ENCODE measurements at places on chromosomes 6 and 20. TPM values are rescaled to one million over a fixed set of nuclear protein-coding genes. Genes with fewer than 3 reads are reported as not detected.

DNA sequence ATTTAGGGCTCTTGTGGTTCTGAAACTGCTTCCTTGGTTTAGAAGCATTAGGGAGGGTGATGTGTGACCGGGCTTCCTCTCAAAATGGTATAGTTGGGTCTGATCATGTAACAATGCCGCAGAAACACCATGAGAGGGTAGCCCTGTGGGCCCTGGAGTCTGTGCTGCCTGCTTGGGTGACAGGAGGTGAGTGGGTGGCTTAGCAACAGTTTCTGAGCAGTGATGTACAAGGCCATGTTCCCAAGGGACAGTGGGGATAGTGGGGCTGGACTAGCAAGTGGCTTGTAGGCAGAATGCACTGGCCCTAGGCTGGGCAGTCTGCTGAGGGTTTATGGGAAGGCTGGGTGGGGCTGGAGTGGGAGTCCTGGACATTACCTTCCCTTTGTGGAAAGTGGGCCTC lies 106.9 kb upstream of the MYL9 start:
- no peaks in the 10 kb centered on the region for H3K36me3 ChIP-seq
- H3K4me1 ChIP-seq = peaks cover 8% of the 10 kb centered on the region

GRCh38 chr6:130218134-130218533 lies 4.6 kb downstream of the SAMD3 start:
- no peak overlapping the region for H3K4me3 ChIP-seq
- DNase-seq = no peak
- no peaks in the 10 kb centered on the region for H3K36me3 ChIP-seq

- H3K27ac ChIP-seq = peak overlapping the region; percentile 56
- no peaks in the 10 kb centered on the region for H3K36me3 ChIP-seq
- peaks cover 31% of the 10 kb centered on the region for H3K4me1 ChIP-seq
- no peak overlapping the region for H3K4me3 ChIP-seq
- H3K27me3 ChIP-seq = no peaks in the 10 kb centered on the region
These were observed 6.9 kb upstream of the RPS6KA2 start for GRCh38 chr6:166633732-166634535.

- no peak overlapping the region for H3K27ac ChIP-seq
- no peaks in the 10 kb centered on the region for H3K4me1 ChIP-seq
- H3K27me3 ChIP-seq = peaks cover 61% of the 10 kb centered on the region
- H3K36me3 ChIP-seq = no peaks in the 10 kb centered on the region
- DNase-seq = no peak
- H3K4me3 ChIP-seq = no peak overlapping the region
These were observed 20.8 kb upstream of the CHRNA4 start for GRCh38 chr20:63381781-63382431.

GRCh38 chr6:20906945-20907344 lies 372.7 kb downstream of the CDKAL1 start:
- no peak for DNase-seq
- H3K27ac ChIP-seq = no peak overlapping the region
- H3K4me3 ChIP-seq = no peak overlapping the region
- H3K4me1 ChIP-seq = no peaks in the 10 kb centered on the region
- no peaks in the 10 kb centered on the region for H3K36me3 ChIP-seq

DNA sequence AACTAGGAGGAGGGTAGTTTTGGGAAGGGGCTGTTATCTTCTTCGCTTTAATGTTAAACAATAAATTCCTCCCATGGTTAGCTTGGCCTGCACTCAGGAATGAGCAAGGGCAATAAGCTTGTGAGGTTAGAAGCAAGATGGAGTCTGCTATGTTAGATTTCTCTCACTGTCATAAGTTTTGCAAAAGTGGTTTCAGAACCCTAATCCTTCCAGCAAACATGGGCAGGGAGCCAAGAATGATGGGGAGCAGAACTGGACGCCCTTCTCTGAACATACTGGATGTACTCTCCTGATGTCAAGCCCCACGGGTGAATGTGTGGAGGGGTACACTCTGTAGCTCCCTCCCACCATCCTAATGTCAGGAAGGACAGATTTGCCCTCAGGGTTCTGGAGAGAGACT lies 22.3 kb downstream of the C6orf163 start:
- no peak overlapping the region for H3K4me3 ChIP-seq
- H3K27me3 ChIP-seq = no peaks in the 10 kb centered on the region
- no peaks in the 10 kb centered on the region for H3K36me3 ChIP-seq
- no peak overlapping the region for H3K27ac ChIP-seq
- H3K4me1 ChIP-seq = no peaks in the 10 kb centered on the region

DNA sequence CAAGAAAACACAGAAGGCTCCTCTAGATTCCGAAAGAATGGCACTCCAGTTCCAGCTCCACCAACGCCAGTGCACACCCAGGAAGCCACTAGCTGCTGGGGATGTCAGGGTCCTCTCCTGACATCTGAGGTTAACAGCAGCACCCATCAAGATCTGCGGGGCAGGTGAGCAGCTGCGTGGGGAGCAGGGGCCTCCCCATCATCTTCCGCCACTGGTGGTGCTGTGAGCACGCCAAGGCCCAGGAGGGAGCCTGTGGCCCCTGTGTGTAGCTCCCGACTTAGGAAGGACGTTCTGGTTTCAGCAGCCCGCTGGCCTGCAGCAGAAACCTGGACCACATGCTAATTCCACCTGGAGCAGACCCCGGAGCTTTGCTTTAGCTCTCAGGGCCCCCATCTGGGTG lies 386.2 kb downstream of the TAF4 start:
- DNase-seq = no peak
- H3K27ac ChIP-seq = no peak overlapping the region
- H3K4me1 ChIP-seq = no peaks in the 10 kb centered on the region
- no peaks in the 10 kb centered on the region for H3K36me3 ChIP-seq
- peaks cover 3% of the 10 kb centered on the region for H3K27me3 ChIP-seq

DNA sequence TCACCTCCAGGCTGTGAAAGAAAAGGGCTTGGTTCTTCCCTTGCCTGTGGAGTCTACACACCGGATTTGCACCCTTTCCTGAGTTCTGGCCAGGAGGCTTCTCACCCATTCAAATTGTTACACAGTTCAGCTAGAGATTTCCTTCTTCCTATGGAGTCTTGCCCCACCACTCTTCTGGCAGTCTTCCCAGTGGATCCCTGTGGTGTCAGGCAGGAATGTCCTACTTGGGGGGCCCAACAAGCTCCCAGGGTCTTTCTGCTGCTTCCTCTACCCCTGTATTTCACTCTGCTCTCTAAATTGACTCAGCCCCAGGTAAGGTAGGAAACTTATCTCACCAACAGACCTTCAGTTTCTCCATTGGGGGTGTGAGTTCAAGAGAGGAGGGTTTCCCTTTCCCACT lies 14.0 kb upstream of the CST9L start:
- no peak overlapping the region for H3K27ac ChIP-seq
- no peak overlapping the region for H3K4me3 ChIP-seq
- DNase-seq = no peak
- no peaks in the 10 kb centered on the region for H3K36me3 ChIP-seq
- H3K4me1 ChIP-seq = no peaks in the 10 kb centered on the region
- no peaks in the 10 kb centered on the region for H3K27me3 ChIP-seq

- no peaks in the 10 kb centered on the region for H3K36me3 ChIP-seq
- no peaks in the 10 kb centered on the region for H3K4me1 ChIP-seq
- no peak overlapping the region for H3K27ac ChIP-seq
- H3K4me3 ChIP-seq = no peak overlapping the region
These were observed 66.5 kb downstream of the ILRUN start for GRCh38 chr6:34630040-34630439.

DNA sequence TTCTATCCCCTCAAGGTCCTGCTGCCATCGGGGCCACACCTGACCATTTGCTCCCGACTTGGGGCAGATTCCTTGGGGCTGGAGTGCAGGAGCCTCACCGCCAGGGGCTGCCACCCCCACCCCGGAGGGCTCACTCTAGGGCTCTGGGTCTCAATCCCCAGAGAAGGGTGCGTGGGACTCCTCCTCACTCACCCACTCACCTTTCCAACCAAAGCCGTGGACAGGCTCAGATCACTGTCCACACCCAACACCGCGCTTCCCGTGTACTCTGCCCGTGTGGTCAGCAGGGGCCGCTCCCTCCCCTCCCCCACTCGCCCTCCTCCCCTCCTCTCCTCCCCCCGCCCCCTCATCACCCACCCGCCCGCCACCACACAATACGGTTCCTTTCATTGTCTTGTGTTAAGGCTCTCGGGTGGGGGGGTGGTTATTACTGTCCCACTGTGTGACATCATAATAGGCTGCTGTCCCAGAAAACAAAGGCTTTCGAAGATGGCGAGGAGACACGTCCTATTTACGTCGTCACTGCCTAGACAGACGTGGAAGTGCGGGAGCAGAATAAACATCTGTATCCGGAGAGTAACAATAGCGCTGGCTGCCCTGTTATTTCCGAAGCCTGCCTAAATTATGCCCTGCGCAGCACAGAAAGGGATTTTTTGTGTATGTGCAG lies 85.8 kb downstream of the YTHDF1 start:
- no peak overlapping the region for H3K27ac ChIP-seq
- H3K27me3 ChIP-seq = peaks cover 15% of the 10 kb centered on the region
- no peaks in the 10 kb centered on the region for H3K4me1 ChIP-seq
- no peaks in the 10 kb centered on the region for H3K36me3 ChIP-seq
- H3K4me3 ChIP-seq = no peak overlapping the region
- DNase-seq = peak; percentile 36

GRCh38 chr6:37008484-37009465 lies 3.3 kb downstream of the FGD2 start:
- no peak overlapping the region for H3K4me3 ChIP-seq
- H3K36me3 ChIP-seq = peaks cover 25% of the 10 kb centered on the region
- H3K27me3 ChIP-seq = no peaks in the 10 kb centered on the region
- DNase-seq = no peak

GRCh38 chr20:19079536-19080299 lies 132.7 kb upstream of the SLC24A3 start:
- no peak overlapping the region for H3K27ac ChIP-seq
- H3K4me3 ChIP-seq = no peak overlapping the region
- no peaks in the 10 kb centered on the region for H3K36me3 ChIP-seq

- no peaks in the 10 kb centered on the region for H3K36me3 ChIP-seq
- peaks cover 46% of the 10 kb centered on the region for H3K27me3 ChIP-seq
- no peaks in the 10 kb centered on the region for H3K4me1 ChIP-seq
- H3K27ac ChIP-seq = no peak overlapping the region
These were observed 5.5 kb downstream of the CDH4 start for GRCh38 chr20:61257611-61258010.

DNA sequence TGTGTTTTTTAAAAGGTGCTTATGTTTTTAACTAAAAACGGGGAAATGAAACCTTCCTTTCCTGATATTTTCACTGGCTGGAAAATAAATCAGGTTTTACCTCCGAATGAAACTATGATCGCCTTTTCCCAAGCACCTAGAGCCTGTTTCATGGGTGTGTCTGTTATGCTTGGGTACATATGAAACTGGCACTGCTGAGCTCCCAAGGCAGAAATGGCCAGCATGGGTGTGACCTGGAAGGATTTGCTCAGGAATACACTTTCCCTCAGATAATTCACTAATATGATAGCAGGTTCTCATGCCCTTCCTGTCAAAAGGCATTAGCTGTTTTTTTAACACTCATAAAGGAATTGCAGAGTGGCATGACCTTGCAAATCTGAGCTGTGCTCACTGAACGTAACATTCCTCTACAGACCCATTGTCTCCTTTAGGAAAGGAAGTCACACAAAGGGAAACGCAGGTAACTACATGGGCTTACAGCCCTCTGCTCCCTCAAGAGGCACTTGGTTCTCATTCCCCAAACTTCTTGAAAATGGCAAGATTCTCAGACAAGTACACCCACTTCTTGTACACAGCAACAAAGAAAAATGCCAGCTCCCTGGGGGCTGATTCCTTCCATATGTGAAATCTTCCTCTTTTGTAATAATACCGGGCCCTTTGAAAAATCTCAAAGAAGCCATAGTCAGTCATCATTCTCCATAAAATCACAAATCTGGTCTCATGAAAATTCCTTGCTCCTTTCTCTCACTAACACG lies 72.7 kb downstream of the METTL24 start:
- H3K27me3 ChIP-seq = no peaks in the 10 kb centered on the region
- no peak for DNase-seq
- no peak overlapping the region for H3K27ac ChIP-seq
- no peaks in the 10 kb centered on the region for H3K4me1 ChIP-seq
- no peaks in the 10 kb centered on the region for H3K36me3 ChIP-seq

- H3K4me1 ChIP-seq = peaks cover 22% of the 10 kb centered on the region
- no peak overlapping the region for H3K27ac ChIP-seq
- no peaks in the 10 kb centered on the region for H3K27me3 ChIP-seq
- no peak overlapping the region for H3K4me3 ChIP-seq
- no peak for DNase-seq
These were observed 3.9 kb downstream of the NFS1 start for GRCh38 chr20:35695245-35695749.

DNA sequence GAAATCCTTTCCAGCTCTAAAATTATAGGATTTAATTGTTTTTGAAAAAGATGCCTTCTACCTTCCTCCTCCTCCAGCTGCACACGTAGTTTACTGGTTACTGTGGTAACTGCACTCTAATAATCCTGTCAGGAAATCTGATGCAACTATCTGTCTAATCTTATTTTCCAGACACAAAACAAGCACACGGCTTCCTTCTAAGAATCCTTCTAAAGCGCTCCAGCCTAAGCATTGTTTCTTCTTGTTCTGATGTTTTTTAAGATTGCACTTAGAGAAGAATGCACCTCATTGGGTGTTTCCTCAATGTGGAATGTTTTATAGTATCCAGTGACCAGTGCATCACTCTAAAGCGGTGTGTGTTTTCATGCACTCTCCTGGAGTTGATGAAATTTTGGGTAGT lies 63.6 kb downstream of the CARMIL1 start:
- no peaks in the 10 kb centered on the region for H3K36me3 ChIP-seq
- peaks cover 6% of the 10 kb centered on the region for H3K4me1 ChIP-seq
- no peak overlapping the region for H3K27ac ChIP-seq
- no peak for DNase-seq
- H3K27me3 ChIP-seq = no peaks in the 10 kb centered on the region
- no peak overlapping the region for H3K4me3 ChIP-seq

GRCh38 chr20:57257701-57258453 lies 8.6 kb downstream of the BMP7 start:
- no peak for DNase-seq
- peaks cover 48% of the 10 kb centered on the region for H3K27me3 ChIP-seq
- no peak overlapping the region for H3K4me3 ChIP-seq
- no peaks in the 10 kb centered on the region for H3K4me1 ChIP-seq
- H3K36me3 ChIP-seq = no peaks in the 10 kb centered on the region
- H3K27ac ChIP-seq = no peak overlapping the region

DNA sequence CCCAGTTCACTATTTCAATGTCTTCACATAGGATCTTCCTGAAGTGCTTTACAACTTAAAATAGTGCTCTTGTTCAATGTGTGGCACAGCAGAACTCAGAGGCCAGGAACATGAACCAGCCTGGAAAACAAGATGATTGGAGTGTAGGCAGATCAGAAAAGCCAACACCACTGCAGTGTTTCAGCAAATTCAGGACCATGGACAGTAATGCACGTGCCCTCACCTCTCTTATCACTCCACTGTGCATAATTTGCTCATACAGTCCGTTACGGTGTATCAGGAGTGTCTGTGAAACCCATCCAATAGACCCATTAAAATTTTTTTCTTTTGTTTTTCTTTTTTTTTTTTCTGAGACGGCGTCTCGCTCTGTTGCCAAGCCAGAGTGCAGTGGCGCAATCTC lies 27.6 kb upstream of the HACE1 start:
- no peak overlapping the region for H3K27ac ChIP-seq
- DNase-seq = no peak
- H3K36me3 ChIP-seq = no peaks in the 10 kb centered on the region
- no peak overlapping the region for H3K4me3 ChIP-seq
- H3K27me3 ChIP-seq = peaks cover 5% of the 10 kb centered on the region

CTAGE9 gene
- not detected for total RNA-seq

DNAH8 gene
- total RNA-seq = 0.03 TPM

HCRTR2 gene
- total RNA-seq = not detected

TFAP2D gene
- not detected for total RNA-seq

TNFRSF6B gene
- total RNA-seq = 5.3 TPM

DLK2 gene
- 0.53 TPM for total RNA-seq

GSTA3 gene
- 2.1 TPM for total RNA-seq

PBX2 gene
- 89.2 TPM for total RNA-seq

PAK5 gene
- total RNA-seq = 0.21 TPM

Measured in lower lobe of right lung (tissue), 2 donors.